ENCODE measurements at places on chromosomes 12 and 14.
A peak's percentile ranks its signal among the peaks of the same experiment; 100 is the strongest.

DNA sequence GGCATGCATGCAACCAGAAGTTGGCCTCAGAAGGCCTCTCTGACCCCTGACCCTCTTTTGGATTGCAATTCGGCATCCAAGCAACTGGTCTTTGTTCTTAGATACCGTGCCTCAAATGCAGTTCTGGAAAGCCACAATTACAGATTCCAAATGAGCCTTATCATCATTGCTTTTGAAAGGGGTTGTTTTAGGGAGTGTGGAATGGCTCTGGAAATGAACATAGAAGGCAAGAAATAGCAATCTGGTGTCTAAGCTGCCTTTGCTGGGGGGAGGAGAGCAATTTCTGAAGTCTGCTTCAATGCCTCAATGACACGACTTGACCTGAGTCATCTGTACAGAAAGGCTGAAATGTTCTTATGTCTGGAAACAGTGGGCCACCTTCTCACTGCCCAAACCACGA is 250.1 kb downstream of the NUAK1 start:
- no peaks in the 10 kb centered on the region for H3K36me3 ChIP-seq
- no peak overlapping the region for H3K4me3 ChIP-seq
- no peak overlapping the region for H3K27ac ChIP-seq
- no peak for DNase-seq

DNA sequence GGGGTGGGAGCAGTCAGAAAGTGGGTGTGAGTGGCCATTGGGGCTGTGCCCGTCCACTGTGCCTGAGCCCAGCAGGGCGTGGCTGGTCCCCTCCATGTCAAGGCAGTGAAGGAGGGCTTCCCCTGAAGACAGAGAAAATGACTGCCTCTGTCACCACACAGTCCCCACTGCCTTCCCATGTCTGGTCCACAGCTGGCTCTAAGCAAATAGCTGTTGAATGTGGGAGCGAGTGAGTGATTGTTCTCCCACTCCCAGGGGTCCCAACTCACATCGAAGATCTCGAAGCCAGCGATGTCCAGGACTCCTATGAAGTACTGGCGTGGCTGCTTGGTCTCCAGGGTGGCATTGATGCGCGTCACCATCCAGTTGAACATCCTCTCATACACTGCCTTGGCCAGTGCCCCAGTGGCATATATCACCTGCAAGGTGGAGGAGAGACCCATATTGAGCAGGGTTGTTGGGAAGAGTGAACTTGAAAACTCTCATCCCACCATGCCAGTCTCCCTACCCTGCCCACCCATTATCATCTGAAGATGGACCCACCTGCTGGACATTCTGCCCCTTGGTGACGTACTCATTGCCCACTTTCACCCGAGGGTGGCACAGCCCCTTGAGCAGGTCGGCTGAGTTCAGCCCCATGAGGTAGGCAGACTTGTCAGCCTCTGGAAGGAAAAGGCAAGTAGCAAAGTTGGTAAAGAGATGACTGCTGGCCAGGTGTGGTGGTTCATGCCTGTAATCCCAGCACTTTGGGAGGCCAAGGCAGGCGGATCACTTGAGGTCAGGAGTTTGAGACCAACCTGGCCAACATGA is 6.6 kb downstream of the MYH7 start:
- no peak overlapping the region for H3K27ac ChIP-seq
- H3K36me3 ChIP-seq: no peaks in the 10 kb centered on the region
- no peak for DNase-seq
- H3K4me1 ChIP-seq: no peaks in the 10 kb centered on the region
- H3K27me3 ChIP-seq: no peaks in the 10 kb centered on the region
- no peak overlapping the region for H3K4me3 ChIP-seq

GRCh38 chr14:23589606-23590005 is 11.0 kb upstream of the JPH4 start:
- peaks cover 7% of the 10 kb centered on the region for H3K4me1 ChIP-seq
- H3K27me3 ChIP-seq: peaks cover 21% of the 10 kb centered on the region
- H3K27ac ChIP-seq: no peak overlapping the region
- no peaks in the 10 kb centered on the region for H3K36me3 ChIP-seq

- peaks cover 11% of the 10 kb centered on the region for H3K36me3 ChIP-seq
- H3K4me1 ChIP-seq: peaks cover 59% of the 10 kb centered on the region
- H3K27me3 ChIP-seq: no peaks in the 10 kb centered on the region
- H3K4me3 ChIP-seq: no peak overlapping the region
- H3K27ac ChIP-seq: peak overlapping the region; percentile 79
These were observed 31.0 kb downstream of the GNPTAB start for GRCh38 chr12:101799774-101800173.

GRCh38 chr12:72989458-72989947 is 717.3 kb downstream of the TRHDE start:
- H3K36me3 ChIP-seq: no peaks in the 10 kb centered on the region
- H3K4me1 ChIP-seq: no peaks in the 10 kb centered on the region

- no peaks in the 10 kb centered on the region for H3K36me3 ChIP-seq
- DNase-seq: no peak
- H3K4me3 ChIP-seq: no peak overlapping the region
- H3K27me3 ChIP-seq: no peaks in the 10 kb centered on the region
- H3K27ac ChIP-seq: no peak overlapping the region
These were observed 193.4 kb upstream of the NOVA1 start for GRCh38 chr14:26791117-26791806.

DNA sequence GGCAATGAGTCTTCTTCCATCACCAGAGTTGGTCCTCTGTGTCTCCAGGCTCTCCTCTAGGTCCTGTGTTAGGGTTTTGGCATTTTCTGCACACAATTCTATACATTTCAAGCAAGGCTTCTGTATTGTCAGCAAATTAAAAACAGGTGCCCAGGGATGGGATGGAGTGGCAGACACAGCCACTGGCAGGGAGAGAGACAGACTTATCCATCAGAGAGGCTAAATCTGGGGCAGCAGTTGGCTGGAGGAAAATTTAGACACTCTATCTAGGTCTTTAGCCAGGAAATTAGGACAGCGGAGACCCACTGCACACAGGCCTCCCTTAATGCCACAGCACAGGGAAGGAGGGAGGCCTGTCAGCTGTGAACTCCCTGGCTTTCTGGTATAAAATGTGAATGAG is 20.2 kb downstream of the PLEKHD1 start:
- no peaks in the 10 kb centered on the region for H3K4me1 ChIP-seq
- DNase-seq: no peak
- no peak overlapping the region for H3K4me3 ChIP-seq
- no peaks in the 10 kb centered on the region for H3K36me3 ChIP-seq

DNA sequence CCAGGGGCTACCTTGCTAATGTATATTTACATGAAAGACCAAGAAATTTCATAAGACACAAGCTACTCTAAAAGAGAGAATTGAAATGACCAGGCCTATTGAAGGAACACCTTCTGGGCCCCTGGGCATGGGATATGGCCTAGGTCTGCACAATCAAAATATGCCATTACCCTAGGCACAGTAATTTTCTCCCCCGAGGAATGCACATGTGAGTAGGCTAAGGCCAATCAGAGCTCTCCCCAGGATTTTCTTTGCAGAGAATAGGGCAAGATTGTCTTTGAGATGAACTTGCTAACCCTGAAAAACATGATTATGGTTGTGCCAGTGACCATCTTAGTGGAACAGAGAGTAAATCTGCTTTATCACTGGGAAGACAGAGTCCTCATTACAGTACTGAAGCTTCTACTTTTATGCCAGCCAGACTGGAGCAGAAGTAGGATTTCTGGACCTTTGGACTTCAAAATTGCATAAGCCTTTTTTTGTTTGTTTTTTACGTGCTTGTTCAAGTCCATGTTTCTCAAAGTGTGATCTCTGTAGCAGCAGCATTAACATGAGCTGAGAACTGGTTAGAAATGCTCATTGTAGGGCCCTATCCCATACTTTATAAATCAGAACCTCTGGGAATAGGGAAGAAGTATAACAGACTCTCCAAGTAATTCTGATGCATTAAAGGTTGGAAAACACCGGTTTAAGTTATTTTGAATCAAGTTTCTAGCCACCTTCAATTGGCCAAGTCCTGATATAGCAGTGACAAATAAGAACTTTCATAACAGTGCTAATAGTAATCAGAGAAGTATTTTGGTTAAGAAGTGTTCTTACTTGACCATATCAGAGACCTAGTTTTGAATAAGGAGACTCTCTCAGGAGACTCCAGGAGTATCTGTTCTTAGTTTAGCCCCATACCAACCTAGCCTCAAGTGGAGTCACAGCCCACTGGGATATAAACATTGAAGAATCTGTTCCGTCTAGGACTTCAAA is 112.9 kb downstream of the LMO3 start:
- no peaks in the 10 kb centered on the region for H3K36me3 ChIP-seq
- H3K4me1 ChIP-seq: no peaks in the 10 kb centered on the region
- H3K27me3 ChIP-seq: no peaks in the 10 kb centered on the region

- no peaks in the 10 kb centered on the region for H3K4me1 ChIP-seq
- H3K36me3 ChIP-seq: no peaks in the 10 kb centered on the region
- DNase-seq: no peak
- no peaks in the 10 kb centered on the region for H3K27me3 ChIP-seq
- no peak overlapping the region for H3K4me3 ChIP-seq
- no peak overlapping the region for H3K27ac ChIP-seq
These were observed 262.3 kb downstream of the NUAK1 start for GRCh38 chr12:105876396-105876927.

DNA sequence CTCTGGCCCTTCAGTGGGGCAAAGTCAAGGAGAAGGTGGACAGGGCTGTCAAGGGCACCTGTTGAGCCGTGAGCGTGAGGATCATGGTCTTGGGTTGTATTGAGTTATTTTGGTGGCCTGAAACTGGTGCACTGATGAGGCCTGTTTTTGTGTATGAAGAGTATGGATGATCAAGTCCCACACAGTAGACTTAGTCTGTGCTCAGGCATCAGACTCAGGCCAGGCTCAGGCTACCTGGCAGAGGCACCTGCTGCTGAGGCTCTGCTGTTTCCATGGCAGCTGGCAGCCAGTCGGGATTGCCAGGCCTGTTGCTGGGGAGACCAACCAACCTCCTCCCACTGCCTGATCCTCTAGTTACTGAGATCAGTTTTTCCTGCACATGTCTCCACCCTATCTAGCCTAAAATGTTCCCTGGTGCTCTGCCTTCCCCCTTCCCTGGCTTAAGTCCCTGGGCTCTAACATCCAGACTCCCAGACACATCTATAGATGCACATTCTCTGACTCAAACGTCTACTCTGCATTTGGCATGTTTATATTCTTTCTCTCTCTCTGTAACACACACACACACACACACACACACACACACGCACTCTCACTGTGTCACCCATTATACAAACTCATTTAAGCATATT is 5.1 kb downstream of the JPH4 start:
- H3K4me3 ChIP-seq: no peak overlapping the region
- no peaks in the 10 kb centered on the region for H3K36me3 ChIP-seq
- peaks cover 45% of the 10 kb centered on the region for H3K27me3 ChIP-seq
- no peak for DNase-seq

- no peak for DNase-seq
- H3K4me1 ChIP-seq: peaks cover 11% of the 10 kb centered on the region
- peaks cover 3% of the 10 kb centered on the region for H3K27me3 ChIP-seq
- no peaks in the 10 kb centered on the region for H3K36me3 ChIP-seq
These were observed 186.9 kb downstream of the ALX1 start for GRCh38 chr12:85466890-85467289.

DNA sequence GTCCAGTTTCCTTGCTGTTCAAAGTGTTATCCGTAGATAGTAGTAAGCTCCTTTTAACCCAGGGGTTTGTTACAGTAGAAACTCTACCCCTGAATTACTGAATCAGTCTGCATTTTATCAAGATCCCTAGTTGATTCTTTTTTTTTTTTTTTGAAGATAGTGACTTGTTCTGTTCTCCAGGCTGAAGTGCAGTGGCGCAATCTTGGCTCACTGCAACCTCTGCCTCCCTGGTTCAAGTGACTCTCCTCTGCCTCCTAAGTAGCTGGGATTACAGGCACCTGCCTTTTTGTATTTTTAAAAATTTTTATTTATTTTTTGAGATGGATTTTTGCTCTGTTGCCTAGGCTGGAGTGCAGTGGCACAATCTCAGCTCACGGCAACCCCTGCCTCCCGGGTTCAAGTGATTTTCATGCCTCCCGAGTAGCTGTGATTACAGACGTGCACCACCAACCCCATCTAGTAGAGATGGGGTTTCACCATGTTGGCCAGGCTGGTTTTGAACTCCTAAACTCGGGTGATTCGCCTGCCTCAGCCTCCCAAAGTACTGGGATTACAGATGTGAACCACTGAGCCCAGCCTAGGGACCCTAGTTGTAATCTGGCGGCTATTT is 10.5 kb downstream of the LARP4 start:
- no peaks in the 10 kb centered on the region for H3K27me3 ChIP-seq
- no peak for DNase-seq
- H3K4me1 ChIP-seq: peaks cover 36% of the 10 kb centered on the region
- H3K36me3 ChIP-seq: peaks cover 61% of the 10 kb centered on the region
- H3K4me3 ChIP-seq: no peak overlapping the region

DNA sequence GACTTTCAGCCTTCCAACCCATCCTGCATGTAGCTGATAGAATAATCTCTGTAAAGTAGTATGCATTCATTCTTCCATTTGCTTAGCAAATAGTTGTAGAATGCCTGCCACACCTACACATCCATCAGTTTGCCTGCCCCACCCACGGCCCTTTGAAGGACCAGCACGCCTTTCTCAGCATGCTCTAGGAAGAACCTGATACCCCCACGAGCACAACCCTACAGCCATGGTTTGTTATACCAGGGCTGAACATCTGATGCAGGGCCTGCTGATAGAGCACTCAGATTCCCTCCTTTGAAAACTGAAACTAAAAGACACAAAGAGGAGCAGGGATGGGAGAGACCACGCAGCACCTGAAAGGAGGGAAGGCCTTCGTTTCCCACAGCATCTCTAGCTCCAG is 205.1 kb downstream of the ANO2 start:
- no peak overlapping the region for H3K27ac ChIP-seq
- no peak for DNase-seq
- H3K4me3 ChIP-seq: no peak overlapping the region
- H3K4me1 ChIP-seq: no peaks in the 10 kb centered on the region

- no peak overlapping the region for H3K4me3 ChIP-seq
- peak overlapping the region; percentile 52 for H3K27ac ChIP-seq
- H3K36me3 ChIP-seq: no peaks in the 10 kb centered on the region
- DNase-seq: peak; percentile 30
- H3K4me1 ChIP-seq: peaks cover 4% of the 10 kb centered on the region
These were observed 31.5 kb upstream of the LIMA1 start for GRCh38 chr12:50314636-50315312.

DNA sequence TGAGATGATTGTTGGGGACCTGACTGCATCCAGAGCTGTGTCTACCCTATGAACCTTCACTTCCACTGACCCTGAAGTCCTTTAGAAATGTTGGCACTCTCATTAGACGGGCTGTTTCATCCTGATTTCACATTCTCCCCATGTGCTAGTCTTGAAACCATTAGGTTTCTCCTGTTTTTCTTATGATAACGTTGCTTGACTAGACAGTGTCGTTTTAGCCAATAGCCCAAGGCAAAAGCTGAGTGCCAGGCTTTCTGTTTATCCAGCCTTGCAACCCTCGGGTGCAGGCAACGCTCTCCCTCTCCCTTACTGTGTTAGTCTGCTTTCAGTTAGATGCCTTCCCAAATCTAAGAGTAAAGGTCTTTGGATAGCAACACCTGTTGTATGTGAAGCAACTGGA is 30.1 kb downstream of the DACT1 start:
- H3K27ac ChIP-seq: no peak overlapping the region
- peaks cover 12% of the 10 kb centered on the region for H3K4me1 ChIP-seq
- no peak overlapping the region for H3K4me3 ChIP-seq

- no peak for DNase-seq
- no peaks in the 10 kb centered on the region for H3K27me3 ChIP-seq
- peak overlapping the region; percentile 77 for H3K4me3 ChIP-seq
- peaks cover 3% of the 10 kb centered on the region for H3K36me3 ChIP-seq
- H3K4me1 ChIP-seq: peaks cover 53% of the 10 kb centered on the region
These were observed 2.3 kb downstream of the CLECL1 start for GRCh38 chr12:9730591-9730990.

- H3K4me3 ChIP-seq: no peak overlapping the region
- no peak for DNase-seq
- H3K36me3 ChIP-seq: peaks cover 26% of the 10 kb centered on the region
- H3K4me1 ChIP-seq: peaks cover 63% of the 10 kb centered on the region
- H3K27ac ChIP-seq: peak overlapping the region; percentile 35
These were observed 41.4 kb downstream of the KLRG1 start for GRCh38 chr12:9030776-9031175.

- H3K4me3 ChIP-seq: no peak overlapping the region
- H3K4me1 ChIP-seq: no peaks in the 10 kb centered on the region
These were observed 546.8 kb downstream of the PRKD1 start for GRCh38 chr14:29380826-29381225.
